ENCODE measurements at places on chromosomes 5 and 9.
A peak's percentile ranks its signal among the peaks of the same experiment; 100 is the strongest.

DNA sequence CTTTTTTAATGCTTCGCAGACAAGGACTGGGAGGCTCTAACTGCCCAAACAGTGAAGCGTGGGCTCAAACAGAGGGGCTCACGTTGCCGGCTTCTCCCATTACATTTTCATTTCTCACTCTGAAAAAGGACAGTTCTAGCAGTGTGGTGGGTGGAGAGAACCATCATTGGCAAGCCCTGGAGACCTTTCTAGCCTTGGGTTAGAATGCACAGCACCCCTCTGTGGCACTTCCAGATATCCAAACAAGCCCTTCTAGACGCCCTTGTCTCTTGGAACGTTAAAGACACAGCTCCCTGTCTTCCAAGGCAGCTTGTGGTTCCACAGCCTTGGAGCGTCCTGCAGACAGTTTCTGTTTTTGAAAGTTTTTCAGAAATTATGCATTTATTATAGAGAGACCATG is 52.1 kb downstream of the MVB12B start:
- no peak for DNase-seq

DNA sequence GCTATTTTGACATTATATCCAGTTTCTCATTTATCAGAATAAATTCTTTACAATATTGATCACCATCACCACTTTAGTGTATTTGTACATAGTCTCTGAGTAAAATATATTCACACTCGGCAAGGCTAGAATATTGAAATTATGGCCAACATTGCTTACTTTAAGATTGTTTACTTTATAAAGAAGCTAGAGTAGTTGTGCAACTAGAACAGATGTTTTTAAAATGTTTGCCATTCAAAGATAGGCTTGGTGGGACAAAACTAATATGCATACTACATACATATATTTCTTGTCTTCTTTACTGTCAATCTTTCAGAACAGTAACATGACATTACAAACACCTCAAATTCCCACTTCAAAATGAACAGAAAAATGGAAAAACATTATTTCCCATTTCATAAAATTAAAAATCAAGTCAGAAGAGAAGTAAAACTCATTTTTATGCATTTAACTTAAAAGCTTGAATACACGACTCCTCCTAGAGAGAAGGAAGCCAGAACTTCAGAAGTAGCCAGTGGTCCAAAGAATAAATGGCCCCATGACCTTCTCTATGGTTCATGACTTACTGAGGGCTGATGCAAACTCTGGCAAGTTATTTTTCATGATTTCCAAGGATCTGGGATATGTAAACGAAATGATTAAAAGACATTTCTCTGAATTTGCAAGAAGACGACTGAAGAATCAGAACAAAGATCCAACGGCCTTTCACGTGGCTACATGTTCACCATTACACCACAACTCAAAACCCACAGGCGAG is 14.1 kb downstream of the MTX3 start:
- DNase-seq: no peak

DNA sequence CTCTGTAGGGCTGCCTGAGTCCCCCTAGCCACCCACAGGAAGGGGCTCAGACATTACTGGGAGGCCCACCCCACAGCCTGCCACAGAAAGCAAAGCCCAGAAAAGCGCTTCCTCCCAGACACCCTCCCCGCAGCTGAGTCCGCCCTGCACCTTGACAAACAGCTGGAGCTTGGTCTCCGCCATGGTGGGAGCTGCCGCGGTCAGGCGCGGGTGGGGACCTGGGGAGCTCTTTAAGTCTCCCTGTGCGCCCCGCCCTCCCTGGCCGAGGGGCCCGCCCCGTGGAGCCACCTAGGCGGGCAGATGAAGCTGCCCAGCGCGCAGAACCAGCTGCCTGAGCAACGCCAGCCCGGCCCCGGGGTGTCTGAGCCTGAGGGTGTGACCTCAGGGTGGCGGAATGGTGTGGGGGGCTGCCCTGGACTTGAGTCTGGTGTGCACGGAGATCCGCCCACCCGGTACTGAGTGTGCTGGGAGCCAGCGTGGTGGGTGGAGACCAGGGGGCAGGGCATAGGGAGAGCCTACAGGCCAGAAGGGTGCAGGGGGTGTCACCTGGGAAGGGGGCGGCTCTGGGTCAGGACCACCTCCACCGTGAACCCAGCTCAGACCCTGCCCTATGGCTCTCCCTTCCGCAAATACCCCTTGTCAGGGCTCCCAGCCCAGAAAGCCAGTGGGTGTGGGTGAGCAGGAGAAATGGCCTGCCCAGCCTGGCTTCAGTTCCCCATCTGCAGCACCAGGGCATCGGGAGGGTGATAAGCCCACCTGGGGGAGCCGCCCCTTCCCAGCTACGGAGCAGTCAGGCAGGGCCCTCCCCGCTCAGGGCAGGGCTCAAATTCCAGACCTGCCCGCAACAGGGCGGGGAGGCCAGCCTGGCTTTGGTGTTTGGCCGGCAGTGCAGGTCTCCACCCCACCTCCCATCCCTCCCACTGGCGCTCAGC is at the start of gene CLIC3:
CLIC3 (minus strand) TSS at position 208 of the 932 bp plus-strand sequence; CDS start at position 183, 25 bp downstream.
- DNase-seq: peak; percentile 63

DNA sequence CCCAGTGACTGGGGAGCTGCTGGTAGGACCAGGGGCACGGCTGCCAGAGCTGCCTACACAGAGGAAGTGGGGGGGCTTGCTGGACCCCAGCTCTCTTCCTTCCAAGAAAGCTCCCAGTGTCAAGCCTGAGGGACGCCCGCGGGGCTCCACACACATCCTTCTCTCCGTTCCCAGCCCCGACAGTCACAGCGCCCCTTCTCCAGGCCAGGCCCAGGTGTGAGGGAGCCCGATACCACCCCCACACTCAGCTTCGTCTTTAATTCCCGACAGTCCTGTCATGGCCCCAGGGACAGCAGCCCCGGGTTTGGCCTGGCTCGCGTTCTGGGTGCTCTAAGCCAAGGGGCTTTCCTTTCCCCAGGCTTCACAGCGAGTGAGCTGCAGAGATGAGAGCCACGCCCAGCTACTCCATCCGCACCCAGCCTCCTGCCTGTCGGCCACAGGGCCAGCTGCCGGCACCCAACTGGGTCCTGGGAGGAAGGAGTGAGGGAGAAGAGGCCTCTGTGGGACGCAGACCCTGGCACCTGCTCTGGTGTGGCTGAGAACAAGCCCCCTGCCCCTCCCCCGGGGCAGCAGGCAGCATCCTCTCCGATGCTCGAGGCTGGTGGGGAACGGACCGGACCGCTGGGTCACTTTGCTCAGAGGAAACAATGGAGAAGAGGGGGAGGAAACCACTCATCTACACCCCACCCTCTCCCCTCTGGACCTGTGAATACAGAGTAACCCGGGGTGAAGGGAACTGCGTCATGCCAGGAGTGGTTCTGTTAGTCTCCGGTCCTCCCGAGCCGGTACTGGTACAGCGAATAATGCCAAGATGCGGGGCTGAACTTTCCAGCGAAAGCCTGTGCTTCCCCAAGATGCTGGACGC is 53.9 kb upstream of the PHYKPL start:
- DNase-seq: no peak

All from activated CD8-positive, alpha-beta memory T cell treated with anti-CD3 and anti-CD28 coated beads, Interleukin-2, amount 50 U/mL, for 4 hours (primary cell).